Activated CD4-positive, alpha-beta T cell treated with anti-CD3 and anti-CD28 coated beads for 1 hour (primary cell): ENCODE measurements at places on chromosomes 2 and 18.

- no peak for DNase-seq
Measured at GRCh38 chr2:70705160-70705850, 62.7 kb downstream of the ADD2 start.

DNA sequence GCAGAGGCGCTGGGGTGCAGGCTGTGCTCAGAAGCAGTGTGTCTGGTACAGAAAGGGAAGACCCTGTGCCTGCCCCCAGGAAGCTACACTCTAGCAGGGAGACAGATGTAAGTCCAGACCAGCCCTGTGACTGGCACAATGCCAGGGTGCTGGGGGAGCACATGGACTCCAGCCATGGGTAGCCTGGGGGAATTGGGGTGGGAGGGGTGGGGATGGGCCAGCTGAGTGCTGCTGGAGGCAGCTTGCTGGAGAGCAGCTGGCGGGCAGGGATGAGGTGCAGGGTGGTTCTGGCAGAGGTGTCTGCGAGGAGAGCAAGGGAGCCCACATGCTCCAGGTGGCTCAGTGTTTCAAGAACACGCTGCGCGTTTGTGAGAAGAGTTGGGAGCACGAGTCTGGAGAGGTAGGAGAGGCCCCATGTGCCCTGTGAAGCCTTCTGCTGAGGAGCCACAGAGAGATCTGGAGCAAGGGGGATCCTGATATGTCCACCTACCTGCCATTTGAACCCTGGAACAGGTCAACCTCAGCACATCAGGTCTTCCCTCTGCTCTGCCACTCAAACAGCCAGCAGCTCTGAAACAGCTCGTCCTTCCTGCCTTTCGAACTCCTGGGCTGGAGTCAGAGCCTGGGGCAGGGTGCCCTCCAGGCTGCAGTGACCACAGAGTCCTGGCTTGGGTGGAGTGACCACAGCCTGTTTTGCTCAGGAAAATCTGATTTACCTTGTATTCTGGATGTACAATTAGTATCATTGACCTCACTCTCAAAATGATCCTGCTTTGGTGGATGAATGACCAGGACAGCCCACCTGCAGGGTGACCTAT, 15.1 kb downstream of the ALLC start:
- no peak for DNase-seq

DNA sequence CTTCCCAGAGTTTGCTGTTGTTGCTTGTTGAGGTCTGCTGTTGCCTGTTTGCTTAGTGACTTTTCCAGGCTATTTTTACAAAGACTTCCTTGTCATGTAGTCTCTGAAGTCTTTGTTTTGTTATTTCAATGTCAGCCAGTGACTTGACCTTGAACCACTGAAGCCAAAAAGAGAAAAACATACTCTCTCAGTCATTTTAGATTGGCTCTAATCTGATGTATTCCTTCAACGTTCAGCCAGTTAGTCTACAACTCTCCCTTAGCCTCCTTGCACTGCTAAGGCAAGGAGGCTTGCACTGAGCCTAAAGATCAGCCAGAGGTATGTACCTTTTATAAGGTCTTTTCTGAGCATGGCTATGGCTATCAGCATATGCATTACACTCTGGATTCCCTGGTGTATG, 27.9 kb downstream of the KIAA1328 start:
- DNase-seq = no peak

DNA sequence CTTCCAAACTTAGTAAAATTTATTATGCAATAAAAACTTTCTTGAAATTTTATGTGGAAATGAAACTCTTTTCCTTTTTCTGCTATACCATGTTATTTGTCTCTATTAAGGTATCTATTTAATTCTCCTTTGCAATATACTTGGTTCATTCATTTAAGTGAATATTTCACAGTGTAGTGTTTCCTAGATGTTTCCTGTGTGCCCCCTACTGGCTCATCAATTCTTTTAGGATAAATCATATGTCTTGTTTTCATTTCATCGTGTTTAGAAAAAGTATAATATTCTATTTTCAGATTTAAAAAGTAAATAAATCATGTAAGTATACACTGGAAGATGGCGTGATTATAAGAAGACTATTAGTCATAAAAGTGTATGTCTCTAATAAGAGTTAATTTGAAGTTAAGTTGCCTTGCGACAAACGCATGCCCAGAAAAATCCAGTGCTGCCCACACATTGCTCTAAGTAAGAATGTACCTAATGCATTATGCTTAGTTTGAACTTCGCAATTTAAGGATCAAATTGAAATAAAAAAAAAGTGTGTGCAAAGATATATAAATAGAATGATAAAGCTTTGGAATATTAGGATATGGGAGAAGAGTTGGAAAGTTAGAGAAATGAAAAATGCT, 525.4 kb downstream of the KCNJ3 start:
- no peak for DNase-seq

- no peak for DNase-seq
Measured at GRCh38 chr2:48961009-48961408, 193.3 kb downstream of the FSHR start.

- no peak for DNase-seq
Measured at GRCh38 chr2:37851428-37851827, 73.7 kb upstream of the RMDN2 start.

GRCh38 chr2:55047677-55048299, 2.5 kb downstream of the RTN4 start:
- DNase-seq = no peak

GRCh38 chr18:4353853-4354418, 101.2 kb downstream of the DLGAP1 start:
- no peak for DNase-seq

GRCh38 chr2:17387591-17387990, 130.6 kb downstream of the RAD51AP2 start:
- no peak for DNase-seq

DNA sequence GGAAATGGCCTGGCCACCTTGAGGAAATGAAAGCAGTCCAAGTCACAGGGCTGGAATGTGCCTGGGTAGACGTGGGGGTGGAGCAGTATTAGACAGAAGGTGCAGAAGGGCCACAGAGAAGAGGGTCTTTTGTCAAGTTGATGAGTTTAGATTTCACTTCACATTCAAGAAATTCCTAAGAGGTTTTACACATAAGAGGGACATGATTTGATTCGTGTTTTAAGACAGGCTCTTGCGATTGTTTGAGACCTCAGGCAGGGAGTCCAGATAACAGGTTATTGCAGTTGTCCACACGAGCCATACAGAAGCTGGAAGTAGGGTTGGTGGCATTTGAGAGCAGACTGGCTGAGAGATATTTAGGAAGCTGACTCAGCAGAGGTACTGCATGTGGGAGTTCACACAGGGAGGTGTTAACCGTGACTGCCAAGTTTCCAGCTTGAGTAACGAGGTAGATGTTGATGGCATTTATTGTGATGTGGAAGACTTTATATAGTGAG, 64.6 kb downstream of the NEB start:
- DNase-seq = no peak

DNA sequence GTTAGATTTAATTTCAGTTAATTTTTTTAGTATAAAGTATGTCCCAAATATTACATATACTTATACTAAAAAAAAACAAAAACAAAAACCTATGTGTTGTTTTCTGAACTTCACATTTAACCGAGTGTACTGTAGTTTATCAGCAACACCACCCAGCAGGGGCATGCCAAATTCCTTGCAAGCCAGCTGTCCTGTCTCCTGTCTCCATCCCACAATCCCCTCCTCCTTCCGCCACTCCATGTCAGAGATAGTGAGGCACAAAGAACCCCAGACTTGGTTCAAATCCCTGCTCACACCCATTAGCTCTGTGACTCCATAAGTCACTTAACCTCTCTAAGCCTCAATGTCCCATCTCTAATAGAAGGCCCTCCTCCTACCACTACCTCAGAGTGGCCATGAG, 9.4 kb downstream of the CHST10 start:
- no peak for DNase-seq

DNA sequence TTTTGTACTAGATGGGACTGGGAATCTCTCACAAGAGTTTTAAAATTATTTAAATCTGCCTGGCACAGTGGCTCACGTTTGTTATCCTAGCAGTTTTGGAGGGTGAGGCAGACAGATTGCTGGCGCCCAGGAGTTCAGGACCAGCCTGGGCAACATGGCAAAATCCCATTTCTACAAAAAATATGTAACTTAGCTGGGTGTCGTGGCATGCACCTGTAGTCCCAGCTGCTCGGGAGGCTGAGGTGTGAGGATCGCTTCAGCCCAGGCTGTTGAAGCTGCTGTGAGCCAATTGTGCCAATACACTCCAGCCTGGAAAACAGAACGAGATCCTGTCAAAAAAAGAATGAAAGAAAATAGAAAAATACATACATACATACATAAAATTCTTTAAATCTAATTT, 685.7 kb upstream of the PIK3C3 start:
- DNase-seq = no peak
